ENCODE measurements at places on chromosomes 6 and 20.

GRCh38 chr6:70099732-70100131, 203.2 kb downstream of the COL9A1 start:
- H3K27ac ChIP-seq = no peak overlapping the region
- no peaks in the 10 kb centered on the region for H3K36me3 ChIP-seq
- ATAC-seq = no peak
- no peaks in the 10 kb centered on the region for H3K4me1 ChIP-seq

- no peaks in the 10 kb centered on the region for H3K36me3 ChIP-seq
- no peak overlapping the region for H3K4me3 ChIP-seq
- no peaks in the 10 kb centered on the region for H3K4me1 ChIP-seq
- H3K27ac ChIP-seq = no peak overlapping the region
Observed at GRCh38 chr6:165055231-165055630, 254.2 kb downstream of the C6orf118 start.

GRCh38 chr20:37907677-37908401, 4.9 kb downstream of the VSTM2L start:
- peak overlapping the region; percentile 69 for H3K27ac ChIP-seq
- no peak for ATAC-seq
- H3K36me3 ChIP-seq = no peaks in the 10 kb centered on the region

GRCh38 chr6:30202366-30202765, 10.8 kb downstream of the TRIM26 start:
- no peak for ATAC-seq
- peaks cover 15% of the 10 kb centered on the region for H3K4me1 ChIP-seq
- H3K27me3 ChIP-seq = no peaks in the 10 kb centered on the region
- H3K27ac ChIP-seq = no peak overlapping the region

GRCh38 chr20:13403453-13403852, 182.4 kb downstream of the ISM1 start:
- ATAC-seq = no peak
- H3K4me3 ChIP-seq = no peak overlapping the region
- no peak overlapping the region for H3K27ac ChIP-seq

- peaks cover 11% of the 10 kb centered on the region for H3K4me1 ChIP-seq
- no peak for ATAC-seq
- H3K27me3 ChIP-seq = peaks cover 8% of the 10 kb centered on the region
- peak overlapping the region; percentile 92 for H3K27ac ChIP-seq
Observed at GRCh38 chr6:125300992-125301434, 754 bp downstream of the HDDC2 start.

- H3K36me3 ChIP-seq = no peaks in the 10 kb centered on the region
- no peaks in the 10 kb centered on the region for H3K4me1 ChIP-seq
- H3K27ac ChIP-seq = no peak overlapping the region
- H3K4me3 ChIP-seq = no peak overlapping the region
- no peak for ATAC-seq
Observed at GRCh38 chr6:84653027-84653551, 111.3 kb downstream of the TBX18 start.

GRCh38 chr6:130178692-130179091, 44.1 kb downstream of the SAMD3 start:
- no peak for ATAC-seq
- no peaks in the 10 kb centered on the region for H3K36me3 ChIP-seq
- no peaks in the 10 kb centered on the region for H3K27me3 ChIP-seq

DNA sequence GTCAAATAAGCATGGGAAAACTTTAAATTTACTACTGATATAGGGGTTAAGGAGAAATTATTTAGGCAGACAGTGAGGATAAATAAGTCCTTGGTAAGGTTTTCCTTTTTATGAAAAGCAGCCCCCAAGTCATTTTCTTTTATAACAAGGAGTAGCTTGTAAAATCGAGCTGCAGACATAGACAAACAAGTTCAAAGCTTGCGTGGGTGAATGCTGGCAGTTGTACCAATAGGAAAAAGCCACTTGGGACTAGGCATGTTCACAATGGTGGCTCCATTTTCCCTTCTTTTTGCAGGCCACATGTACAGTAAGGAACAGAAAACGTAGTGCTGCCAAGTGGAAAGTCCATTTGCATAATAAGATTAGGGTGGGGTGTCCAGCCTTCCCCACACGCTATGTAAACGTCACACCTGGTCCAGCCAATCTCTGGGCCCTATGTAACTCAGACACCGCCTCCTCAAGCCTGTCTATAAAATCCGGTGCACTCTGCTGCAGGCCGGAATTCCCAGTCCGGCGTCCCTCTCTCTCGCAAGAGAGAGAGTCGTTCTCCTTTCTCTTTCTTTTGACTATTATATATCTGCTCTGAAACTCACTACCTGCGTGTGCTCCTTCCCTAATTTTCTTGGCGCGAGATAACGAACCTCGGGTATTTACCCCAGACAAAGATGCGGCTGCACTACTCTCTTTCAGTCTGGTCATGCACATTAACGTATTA, 217.1 kb upstream of the MAN1A1 start:
- H3K36me3 ChIP-seq = no peaks in the 10 kb centered on the region
- no peaks in the 10 kb centered on the region for H3K4me1 ChIP-seq
- ATAC-seq = no peak
- H3K27ac ChIP-seq = no peak overlapping the region

- ATAC-seq = no peak
- no peaks in the 10 kb centered on the region for H3K27me3 ChIP-seq
- H3K36me3 ChIP-seq = no peaks in the 10 kb centered on the region
- no peak overlapping the region for H3K27ac ChIP-seq
- H3K4me3 ChIP-seq = no peak overlapping the region
Observed at GRCh38 chr6:155591741-155592140, 136.1 kb upstream of the NOX3 start.

DNA sequence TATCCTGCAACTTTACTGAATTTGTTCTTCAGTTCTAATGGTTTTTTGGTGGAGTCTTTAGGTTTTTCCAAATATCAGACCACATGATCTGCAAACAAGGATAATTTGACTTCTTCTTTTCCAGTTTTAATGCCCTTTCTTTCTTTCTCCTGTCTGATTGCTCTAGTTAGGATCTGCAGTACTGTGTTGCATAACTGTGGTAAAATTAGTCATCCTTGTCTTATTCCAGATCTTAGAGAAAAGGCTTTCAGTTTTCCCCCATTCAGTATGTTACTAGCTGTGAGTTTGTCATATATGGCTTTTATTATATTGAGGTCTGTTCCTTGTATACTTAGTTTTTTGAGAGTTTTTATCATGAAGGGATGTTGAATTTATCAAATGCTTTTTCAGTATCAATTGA, 4.3 kb downstream of the MICA start:
- H3K4me1 ChIP-seq = peaks cover 28% of the 10 kb centered on the region
- no peak for ATAC-seq

DNA sequence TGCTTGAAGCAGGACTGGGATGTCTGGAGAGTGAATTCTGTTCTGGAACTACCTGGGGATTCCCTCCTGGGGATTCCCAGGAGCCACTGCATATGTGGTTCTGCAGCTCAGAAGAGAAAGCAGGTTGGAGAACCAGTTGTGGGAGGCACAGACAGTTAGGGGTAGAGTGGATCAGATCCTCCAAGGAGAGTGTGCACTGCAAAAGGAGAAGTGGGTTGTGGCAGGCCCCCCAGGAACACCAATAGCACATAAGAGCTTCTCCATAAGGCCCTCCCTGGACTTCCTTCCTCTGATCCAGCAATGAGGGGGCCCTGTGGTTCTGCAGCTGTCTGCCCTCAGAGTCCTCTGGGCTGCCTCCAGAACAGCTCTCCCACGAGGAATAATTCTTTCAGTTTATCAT, 369.2 kb upstream of the CNR1 start:
- no peaks in the 10 kb centered on the region for H3K4me1 ChIP-seq
- no peak overlapping the region for H3K4me3 ChIP-seq
- H3K27me3 ChIP-seq = peaks cover 15% of the 10 kb centered on the region

GRCh38 chr6:53630533-53631226, 34.9 kb downstream of the KLHL31 start:
- H3K36me3 ChIP-seq = no peaks in the 10 kb centered on the region
- ATAC-seq = no peak
- no peak overlapping the region for H3K4me3 ChIP-seq
- H3K4me1 ChIP-seq = peaks cover 33% of the 10 kb centered on the region
- H3K27ac ChIP-seq = peak overlapping the region; percentile 10

DNA sequence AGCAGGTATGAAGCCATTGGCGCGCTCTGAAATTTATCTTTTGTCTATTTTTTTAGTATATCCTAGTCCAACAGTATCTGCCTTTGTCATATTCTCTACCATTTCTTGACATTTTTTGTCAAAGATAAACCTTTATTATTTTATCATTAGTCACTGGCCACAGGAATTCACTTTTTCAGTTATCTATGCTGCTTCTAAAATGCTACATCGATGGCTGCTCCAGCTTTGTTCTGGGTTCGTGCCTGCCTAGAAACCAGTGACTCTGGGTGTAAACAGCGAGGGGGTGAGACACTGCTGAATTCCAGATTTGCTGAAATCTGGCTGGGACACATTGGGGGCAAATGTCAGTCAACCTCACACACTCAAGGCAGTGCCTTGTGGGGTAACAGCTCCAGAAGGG, 193.4 kb downstream of the CDC5L start:
- H3K36me3 ChIP-seq = no peaks in the 10 kb centered on the region
- H3K27me3 ChIP-seq = no peaks in the 10 kb centered on the region
- no peak overlapping the region for H3K27ac ChIP-seq
- no peaks in the 10 kb centered on the region for H3K4me1 ChIP-seq

GRCh38 chr20:62898970-62899632, 27.2 kb downstream of the DIDO1 start:
- ATAC-seq = no peak
- H3K27me3 ChIP-seq = no peaks in the 10 kb centered on the region
- H3K4me3 ChIP-seq = no peak overlapping the region
- H3K36me3 ChIP-seq = no peaks in the 10 kb centered on the region
- peak overlapping the region; percentile 44 for H3K27ac ChIP-seq
- peaks cover 5% of the 10 kb centered on the region for H3K4me1 ChIP-seq

DNA sequence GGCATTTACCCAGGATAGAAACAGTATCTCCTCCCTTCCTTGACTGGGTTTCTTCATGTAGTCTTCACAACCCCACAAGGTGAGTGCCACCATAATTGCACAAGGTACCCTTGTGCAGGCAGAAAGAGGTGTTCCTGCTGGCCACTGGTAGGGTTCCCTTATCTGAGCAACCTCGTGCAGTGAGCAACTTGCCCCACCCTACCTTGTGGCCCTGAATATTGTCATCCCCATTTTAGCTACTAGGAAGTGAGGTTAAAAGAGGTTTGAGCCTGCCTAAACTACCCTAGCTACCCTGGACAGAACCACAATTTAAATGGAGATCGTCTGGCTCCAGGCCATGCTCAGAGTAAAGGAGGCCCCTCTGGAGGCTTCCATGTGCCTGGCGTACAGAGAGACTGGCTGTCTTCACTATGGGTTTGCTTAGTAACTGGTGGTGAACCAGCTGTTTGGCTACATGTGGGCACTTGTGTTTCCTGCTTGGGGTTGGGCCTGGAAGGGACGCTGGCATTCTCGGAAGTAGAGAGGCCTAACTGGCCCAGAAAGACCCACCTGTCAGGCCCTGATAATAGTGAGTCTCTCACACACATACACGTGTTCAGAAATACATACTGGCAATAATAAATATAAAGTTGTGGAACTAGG, 148.8 kb downstream of the LRFN2 start:
- ATAC-seq = no peak
- H3K4me1 ChIP-seq = no peaks in the 10 kb centered on the region

DNA sequence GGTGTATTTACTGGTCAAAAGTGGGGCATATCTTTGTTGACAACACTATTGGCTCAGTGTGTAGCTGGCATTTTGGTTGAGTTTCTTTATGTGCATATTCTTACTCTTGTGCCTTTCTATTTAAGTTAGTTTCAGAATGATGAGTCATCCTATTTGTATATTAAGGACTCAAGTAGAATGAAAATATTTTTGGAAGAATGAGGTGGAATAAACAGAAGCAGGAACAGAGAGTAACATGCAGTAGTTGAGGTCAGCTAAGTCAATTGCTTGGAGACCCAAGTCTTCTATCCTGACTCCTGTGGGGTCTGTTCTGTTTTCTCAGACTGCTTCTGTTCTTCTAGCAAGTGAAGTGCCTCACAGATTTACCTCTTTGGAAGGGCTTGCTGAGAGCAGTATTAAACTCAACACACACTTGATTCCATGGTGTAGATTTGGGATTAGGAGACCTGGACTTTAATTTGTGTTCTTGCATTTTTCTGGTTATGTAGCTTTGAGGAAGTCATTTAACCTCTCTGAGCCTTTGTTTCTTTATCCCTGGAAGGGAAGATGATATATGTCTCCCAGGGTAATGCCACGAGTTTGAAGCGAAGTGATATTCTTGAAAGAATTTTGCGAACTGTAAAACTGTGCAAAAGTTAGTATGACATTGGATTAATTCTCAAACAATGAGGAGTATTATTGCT, 324.3 kb downstream of the QKI start:
- ATAC-seq = no peak
- H3K4me3 ChIP-seq = no peak overlapping the region
- H3K27me3 ChIP-seq = no peaks in the 10 kb centered on the region

GRCh38 chr6:24883618-24884017, 52.1 kb downstream of the RIPOR2 start:
- H3K4me1 ChIP-seq = no peaks in the 10 kb centered on the region
- no peaks in the 10 kb centered on the region for H3K36me3 ChIP-seq
- no peak overlapping the region for H3K27ac ChIP-seq
- H3K27me3 ChIP-seq = no peaks in the 10 kb centered on the region
- no peak for ATAC-seq

DNA sequence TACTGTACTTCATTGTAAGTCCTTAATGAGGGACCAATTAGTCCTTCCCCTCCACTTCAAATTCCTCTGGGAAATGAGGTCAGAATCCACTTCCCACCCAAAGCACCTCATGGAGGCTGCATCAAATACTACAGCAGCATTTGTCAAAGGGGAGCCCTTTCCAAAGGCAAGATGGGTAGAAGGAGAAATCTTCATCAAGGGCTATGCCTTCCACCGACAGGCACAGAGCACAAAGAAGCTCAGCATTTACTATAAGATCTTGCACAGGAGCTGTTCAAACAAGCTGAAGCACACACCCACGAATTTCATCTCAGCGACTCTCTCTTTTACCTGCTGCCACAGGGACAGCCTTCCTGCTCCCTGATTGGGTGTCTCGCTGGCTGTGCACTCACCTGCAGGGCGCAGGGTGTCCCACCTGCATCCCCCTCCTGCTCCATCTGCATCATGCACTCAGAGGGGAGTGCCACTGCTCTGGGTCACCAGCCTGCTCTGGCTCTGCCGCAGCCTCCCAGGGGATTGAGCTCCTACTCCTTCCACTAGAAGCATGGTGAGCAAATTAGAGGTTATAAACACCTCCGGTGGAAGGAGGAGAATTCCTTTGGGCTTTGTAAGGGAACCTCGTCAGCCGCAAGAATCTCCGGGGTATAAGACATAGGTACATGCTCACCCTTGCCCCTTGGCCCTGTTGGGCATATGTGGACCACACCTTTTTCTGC, 164.5 kb downstream of the ATXN1 start:
- no peak overlapping the region for H3K27ac ChIP-seq
- H3K36me3 ChIP-seq = no peaks in the 10 kb centered on the region
- H3K4me3 ChIP-seq = no peak overlapping the region
- H3K27me3 ChIP-seq = no peaks in the 10 kb centered on the region
- H3K4me1 ChIP-seq = no peaks in the 10 kb centered on the region

Data from gastroesophageal sphincter (tissue), 4 donors.